Panc1 (cell line): ENCODE measurements at places on chromosomes 13 and 19.

- DNase-seq, result no peak
Measured at GRCh38 chr13:22050951-22051563, 380.2 kb downstream of the FGF9 start.

DNA sequence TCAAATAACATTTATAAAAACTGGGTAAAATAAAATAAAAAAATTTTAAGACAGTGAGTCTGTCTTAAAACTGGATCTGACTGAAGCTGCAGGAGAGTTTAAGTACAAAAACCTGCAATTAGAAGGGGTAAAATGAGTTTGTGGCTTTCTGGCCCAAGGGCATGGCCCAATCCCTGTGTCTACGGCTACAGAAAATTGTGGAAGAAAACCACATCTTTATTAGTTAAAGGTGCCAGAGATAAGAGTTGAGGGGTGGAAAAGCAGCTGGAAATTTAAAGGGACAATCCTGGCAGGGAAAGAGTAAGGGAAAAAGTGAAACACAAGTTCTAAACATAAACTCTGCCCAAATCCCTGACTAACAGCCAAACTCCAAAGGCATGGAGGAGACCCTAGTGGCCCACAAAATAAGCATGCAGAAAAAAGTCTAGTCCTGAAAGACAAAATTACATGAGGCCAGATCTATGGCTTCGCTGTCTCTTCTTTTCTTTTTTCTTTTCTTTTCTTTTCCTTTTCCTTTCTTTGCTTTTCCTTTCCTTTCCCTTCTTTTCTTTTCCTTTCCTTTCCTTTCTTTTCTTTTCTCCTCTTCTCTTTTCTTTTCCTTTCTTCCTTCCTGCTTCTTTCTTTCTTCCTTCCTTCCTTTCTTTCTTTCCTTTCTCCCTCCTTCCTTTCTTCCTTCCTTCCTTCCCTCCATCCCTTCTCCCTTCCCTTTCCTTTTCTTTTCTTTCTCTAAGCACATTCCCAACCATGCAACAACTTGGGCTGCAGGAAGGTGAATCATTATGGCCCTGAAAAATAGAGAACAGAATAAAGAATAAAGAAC is 23.5 kb upstream of the DLEU7 start:
- no peak for DNase-seq

DNA sequence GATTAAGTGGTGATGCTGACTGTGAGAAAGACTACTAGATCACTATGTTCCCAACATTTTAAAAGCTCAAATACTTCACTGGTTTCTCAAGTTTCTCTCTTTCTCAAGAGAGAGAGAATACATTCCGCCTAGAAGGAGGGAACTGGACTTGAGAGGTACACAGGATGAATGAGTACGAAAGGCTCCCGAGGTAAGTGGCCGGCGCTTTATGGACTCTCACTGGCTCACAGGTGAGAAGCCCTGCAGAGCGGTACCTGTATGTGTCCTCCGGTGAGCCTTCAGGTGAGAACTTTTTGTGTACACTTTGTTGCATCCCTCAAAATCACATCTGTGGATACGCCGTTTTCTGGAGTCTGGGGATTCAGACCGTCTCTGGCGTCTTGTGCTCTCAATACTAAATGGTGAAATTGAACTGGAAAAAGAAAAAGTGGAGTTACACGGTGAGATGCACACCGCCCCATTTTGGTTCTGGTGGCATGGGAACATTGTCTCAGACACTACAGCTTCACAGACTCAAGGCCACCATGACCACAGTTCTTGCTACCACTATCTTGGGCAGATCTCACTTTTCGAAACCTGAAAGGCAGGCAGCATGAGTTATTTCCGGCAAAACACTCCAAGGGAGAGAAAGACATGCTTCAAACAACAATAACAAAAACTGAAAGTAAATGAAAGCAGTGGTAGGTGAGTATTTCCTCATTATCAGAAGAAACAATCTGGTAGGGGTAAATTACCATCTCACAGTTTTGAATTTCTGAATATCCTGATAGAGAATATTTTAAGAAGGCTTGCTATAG is 418.9 kb downstream of the KLF12 start:
- no peak for DNase-seq

- no peak for DNase-seq
Measured at GRCh38 chr13:112647256-112647655, 42.6 kb upstream of the ATP11A start.

DNA sequence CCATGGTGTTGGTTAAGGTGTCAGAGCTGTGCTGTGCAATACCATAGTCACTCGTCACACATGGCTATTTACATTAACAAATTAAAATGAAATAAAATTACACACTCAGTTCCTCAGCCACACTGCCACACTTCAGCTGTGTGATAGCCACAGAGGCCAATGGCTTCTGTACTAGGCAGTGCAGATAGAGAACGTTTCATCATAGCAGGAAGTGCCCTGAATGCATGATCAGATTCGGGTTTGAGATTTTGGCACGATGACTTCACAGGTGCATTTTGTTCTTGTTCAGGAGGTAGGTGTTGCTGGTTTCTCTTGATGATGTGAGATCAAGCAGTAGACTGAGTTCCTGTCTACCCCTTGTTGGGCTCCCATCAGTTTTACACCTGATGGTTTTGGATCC is 6.5 kb downstream of the ARMC6 start:
- DNase-seq, result no peak

- DNase-seq, result no peak
Measured at GRCh38 chr19:28873301-28873700, 339.6 kb downstream of the UQCRFS1 start.

DNA sequence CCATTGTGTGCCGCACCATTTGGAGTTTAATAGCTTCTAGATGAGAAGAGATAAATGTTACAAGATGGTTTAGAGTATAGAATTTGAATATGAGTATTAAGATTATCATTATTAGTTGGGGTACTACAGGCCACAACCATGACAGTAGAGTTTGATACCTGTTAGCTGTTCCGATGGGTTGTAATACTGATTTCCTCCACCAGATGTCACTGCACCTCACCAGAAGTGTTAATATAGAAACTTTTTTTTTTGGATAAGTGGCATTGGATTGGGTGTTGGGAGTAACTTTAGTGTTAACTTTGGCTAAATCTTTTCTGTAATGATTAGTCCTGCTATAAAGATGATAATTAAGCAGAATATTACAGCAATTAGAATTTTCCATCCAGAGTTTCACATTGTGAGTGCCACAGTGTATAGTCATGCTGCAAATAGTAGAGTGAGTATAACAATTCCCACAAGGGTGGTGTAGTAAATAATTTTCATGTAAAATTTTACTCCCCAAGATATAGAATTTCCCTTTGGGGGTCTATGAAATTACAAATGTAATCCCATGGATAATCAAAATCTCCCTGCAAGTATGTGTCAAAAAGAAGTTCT is 56.3 kb downstream of the PSG3 start:
- peak; percentile 13 for DNase-seq

- no peak for DNase-seq
Measured at GRCh38 chr13:72194523-72194922, 327.5 kb upstream of the DACH1 start.

GRCh38 chr13:47121092-47121763 is 224.4 kb upstream of the HTR2A start:
- DNase-seq, result no peak

- no peak for DNase-seq
Measured at GRCh38 chr13:107373551-107373950, 805.6 kb upstream of the ARGLU1 start.

GRCh38 chr13:111360452-111360851 is 40.0 kb downstream of the TEX29 start:
- DNase-seq, result no peak

GRCh38 chr19:9858766-9859165 is 23.6 kb downstream of the PIN1 start:
- no peak for DNase-seq

GRCh38 chr13:97945792-97946419 is 7.6 kb upstream of the IPO5 start:
- no peak for DNase-seq

- no peak for DNase-seq
Measured at GRCh38 chr13:110394371-110394841, 87.3 kb downstream of the COL4A2 start.

DNA sequence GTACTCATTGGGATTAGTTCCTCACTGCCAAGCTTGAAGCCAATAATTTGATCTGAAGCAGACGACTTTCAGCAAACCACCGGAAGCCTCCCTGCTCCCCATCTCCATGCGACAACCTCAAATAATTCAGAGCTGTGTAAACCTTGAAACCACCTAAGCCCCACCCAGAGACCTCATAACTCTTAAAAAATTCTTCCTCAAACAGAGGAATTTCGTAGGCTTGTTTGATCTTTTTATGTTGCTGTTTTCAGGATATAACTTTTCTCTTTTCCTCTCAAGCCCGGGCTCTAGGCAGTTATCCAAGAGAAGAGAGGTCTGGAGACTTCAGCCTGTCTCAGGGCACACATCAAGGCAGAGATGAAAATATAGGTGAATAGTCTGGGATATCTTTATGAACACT is 311.6 kb downstream of the KCNRG start:
- DNase-seq, result no peak

- no peak for DNase-seq
Measured at GRCh38 chr13:46170687-46171086, 11.3 kb downstream of the LCP1 start.

DNA sequence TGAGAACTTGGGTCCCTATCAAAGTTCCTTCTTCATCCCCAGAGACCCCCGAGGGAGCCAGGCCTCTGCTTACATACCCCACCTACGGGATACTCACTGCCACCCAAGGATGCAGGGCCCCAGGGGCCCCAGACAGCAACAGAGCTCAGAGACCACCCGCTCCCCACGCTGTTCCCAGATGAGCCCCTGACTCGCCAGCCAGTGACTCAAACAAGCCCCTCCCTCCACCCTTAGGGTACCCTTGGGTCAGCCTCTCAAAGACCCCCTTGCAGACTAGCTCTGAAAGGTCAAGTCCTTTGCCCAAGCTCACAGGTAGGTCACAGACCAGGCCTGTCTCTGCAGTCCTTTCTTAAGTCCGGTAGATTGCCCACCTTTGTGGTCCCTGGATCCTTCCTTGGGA is 45.7 kb downstream of the CD320 start:
- DNase-seq, result no peak

- DNase-seq, result no peak
Measured at GRCh38 chr19:32924200-32924599, 47.6 kb downstream of the CEP89 start.

DNA sequence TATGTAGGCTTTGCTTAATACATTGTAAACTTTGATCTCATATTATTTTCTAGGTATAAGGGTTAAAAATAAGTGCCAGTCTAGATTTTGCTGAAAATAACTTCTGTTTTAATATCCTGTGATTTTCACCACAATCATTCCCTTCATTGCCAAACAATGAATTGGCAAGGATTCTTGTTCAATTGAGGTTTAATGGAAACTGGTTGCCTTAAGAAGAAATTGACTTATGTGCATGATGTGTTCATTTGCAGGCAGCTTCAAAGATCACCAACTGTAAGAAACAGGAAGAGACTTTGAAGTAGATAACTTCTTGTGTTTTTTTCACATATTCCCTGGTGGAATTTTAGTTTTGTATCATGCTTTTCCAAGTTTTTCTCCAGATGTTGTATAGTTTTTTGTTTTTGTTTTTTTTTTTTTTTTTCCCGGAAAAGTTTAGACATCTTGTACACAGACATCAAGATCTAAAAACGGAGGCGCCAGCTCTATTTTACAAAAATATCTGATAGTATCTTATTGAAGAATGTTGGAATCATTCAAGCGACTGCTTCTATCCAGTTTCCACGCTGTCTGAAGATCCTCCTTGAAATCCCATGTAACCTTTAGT is 108.3 kb downstream of the POSTN start:
- DNase-seq, result no peak

GRCh38 chr13:91601273-91601672 is 202.9 kb downstream of the GPC5 start:
- no peak for DNase-seq

DNA sequence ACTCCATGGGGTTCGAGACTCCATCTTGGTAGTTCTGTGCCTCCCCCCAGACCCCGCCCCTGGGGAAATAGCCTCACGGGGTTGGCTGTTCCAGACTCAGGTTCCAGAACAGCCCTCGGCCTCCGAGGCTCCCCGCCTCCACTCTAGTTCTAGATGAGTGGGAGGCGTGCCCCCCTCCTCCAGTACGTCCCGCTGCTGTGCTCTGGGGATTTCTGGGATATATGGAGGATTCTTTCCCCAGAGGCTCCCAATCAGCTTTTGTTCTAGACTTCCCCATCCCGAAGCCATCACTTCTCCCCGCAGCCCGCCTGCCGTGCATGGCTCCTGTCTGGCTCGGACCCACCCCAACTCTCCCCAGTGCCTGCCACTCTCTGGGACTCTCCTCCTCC is 1.9 kb upstream of the CACNG7 start:
- no peak for DNase-seq

DNA sequence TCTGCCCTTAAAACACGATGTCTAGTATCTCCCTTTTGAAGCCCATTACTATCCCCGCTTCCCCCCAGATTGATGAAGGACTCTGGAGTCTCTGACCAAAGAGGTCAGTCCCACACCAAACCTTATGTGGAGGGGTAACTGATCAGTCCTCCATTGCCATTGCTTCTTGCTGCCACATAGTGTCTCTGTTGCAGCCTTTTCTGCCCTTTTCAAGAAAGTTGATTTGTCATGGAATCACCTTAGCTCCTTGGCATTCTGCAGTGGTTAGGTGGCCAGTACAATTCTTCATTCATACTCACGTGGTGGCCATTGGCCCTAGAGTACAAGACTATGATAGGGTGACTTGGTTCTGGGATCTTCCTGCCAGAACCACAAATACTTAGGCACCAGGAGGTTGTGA is 8.4 kb upstream of the HTR2A start:
- DNase-seq, result no peak

DNA sequence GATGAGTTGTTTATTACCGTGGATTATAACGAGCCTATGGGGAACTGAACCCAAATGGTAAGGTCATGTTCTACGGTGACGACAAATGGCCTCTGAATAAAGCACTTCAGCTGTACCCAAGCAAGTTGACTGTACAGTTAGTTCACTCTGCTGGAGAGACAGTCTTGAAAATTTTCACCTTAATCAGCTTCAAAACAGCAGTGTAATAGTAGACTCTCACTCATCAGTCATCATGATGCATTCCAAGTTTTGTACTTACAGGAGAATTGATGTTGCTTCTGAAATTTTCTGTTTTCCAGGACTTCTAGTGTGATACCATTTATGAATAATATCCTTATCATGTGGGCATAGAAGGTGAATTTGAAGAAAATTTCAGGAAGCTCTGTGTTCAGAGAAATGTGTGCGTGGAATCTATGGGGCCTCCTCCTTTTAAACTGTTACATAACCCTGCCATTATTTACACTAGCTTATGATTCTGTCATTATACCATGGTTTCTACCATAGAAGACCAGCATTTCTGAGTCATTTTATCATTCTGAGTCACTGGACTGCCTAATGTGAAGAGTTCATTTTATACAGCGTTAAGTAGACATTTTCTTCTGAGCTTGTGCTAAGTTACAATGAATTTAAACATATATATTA is 96.9 kb downstream of the WDFY2 start:
- peak; percentile 28 for DNase-seq

DNA sequence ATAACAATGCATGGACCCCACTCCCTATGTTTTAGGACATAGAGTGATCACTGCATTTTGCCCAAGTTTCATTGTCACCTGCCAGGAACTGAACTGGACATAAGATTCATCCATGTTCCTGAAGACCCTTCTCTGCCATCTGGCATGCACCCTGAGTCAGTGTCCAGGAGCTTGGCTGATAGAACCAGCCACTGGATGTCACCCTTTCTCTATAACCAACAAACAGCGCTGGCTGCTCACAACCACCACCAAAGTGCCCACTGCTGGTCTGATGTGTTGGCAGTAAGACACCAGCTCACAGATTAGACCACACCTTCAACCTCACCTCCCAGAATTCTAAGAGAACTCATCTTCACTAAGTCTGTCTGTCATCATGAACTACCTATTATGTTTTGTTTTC is 333.4 kb downstream of the ITGBL1 start:
- DNase-seq, result peak; percentile 4

- DNase-seq, result no peak
Measured at GRCh38 chr19:32743021-32743420, 23.5 kb downstream of the TDRD12 start.
